ENCODE measurements at places on chromosomes 6 and 20.

GRCh38 chr6:137661601-137662000 lies 167.4 kb upstream of the OLIG3 start:
- DNase-seq = no peak

DNA sequence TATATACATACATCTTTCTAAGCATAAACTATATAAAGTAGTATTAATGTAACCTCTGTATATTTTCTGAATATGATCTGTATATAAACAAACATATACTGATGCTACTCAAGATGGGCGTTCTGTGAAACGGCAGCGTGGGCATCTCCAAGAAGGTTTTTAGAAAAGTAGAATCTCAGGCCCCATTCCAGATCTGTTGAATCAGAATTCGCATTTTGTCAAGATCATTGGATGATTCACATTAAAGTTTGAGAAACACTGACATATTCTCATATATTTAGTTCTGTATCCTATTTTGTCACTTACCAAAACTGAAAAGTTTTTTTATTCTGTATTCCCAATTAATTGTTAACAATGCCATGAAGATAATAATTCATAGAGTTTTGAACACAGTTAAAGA lies 5.5 kb downstream of the C6orf141 start:
- no peak for DNase-seq

- DNase-seq = no peak
These were observed 372.1 kb downstream of the KIF16B start for GRCh38 chr20:16201191-16201590.

DNA sequence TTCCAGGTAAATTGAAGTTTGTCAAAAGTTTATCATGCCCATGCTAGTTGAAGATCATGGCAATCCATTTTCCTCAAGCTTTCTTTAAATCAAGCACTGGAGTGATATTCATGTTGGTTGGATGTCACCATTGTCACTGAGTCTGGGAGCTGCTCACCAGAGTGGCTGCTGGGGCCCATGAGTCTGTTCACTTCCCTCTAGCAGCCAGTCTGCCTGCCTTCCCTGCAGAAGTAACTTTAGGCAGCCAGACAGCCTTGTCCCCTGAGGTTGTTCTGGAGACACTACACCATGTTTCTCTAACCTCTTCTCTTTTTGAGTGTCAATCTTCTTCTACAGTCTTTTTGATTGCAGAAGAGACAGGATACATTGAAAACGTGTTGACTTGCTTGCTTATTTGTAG lies 5.5 kb downstream of the SIRT5 start:
- DNase-seq = no peak

DNA sequence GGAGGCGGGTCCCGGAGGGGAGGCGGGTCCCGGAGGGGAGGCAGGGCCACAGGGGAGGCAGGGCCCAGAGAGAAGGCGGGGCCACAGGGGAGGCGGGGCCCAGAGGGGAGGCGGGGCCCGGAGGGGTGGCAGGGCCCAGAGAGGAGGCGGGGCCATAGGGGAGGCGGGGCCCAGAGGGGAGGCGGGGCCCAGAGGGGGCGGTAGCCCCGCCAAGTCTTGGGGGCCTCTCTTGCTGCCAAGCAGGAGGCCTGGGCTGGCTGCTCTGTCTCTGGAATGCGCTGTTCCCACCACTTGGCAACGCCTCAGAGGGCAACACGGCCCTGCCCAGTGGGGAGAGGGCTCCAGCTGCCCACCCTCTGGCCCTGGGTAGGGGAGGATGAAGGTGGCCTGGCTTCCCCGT lies 80.5 kb downstream of the YTHDF1 start:
- DNase-seq = no peak

GRCh38 chr6:162478192-162478671 lies 249.3 kb downstream of the PRKN start:
- DNase-seq = no peak

GRCh38 chr6:139644821-139645220 lies 270.4 kb upstream of the CITED2 start:
- no peak for DNase-seq

GRCh38 chr6:20946022-20946421 lies 411.8 kb downstream of the CDKAL1 start:
- DNase-seq = no peak

GRCh38 chr6:1481286-1481685 lies 91.9 kb downstream of the FOXF2 start:
- DNase-seq = no peak

DNA sequence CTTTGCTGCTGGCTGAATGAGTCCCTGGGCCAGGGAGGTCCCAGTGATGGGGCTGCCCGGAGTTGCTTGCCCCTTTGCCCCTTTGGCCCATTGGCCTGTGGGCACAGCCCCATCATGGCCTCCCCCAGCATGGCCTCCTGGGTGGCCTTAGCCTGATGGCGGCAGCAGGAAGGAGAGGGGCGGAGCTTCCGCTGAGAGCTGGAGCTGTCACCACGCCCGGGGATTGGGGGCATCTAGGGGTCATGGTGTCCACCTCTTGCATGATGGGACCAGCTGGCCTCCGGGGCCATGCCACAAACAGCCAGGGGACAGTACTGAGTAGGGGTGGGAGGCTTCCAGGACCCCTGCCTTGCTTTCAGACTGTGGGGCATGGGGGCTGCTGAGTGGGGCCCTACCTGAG lies 31.5 kb upstream of the GATA5 start:
- no peak for DNase-seq

DNA sequence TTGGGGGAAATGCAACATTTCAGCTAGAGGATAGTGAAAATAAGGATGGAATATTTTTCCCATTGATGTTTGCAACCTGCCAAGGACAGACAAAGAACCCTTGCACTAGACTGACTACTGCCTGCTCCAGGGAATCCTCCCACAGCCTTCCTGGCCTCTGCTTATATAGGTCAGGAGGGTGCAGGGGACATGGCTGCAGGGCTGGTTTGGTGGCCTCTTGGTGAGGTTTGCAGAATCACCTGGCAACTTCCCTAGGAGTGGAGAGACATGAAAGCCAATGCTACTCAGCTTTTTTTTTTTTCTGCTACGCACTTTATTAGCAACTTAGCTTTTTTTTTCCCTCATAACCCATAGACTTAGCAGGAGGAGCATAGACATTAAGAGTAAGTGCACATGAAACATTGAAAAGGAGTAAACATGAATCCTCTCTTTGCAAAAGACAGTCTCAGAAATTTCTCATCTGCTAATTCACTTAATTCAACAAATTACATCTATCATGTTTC lies 39.8 kb upstream of the CDYL start:
- no peak for DNase-seq

- DNase-seq = no peak
These were observed 300.4 kb downstream of the TAF4 start for GRCh38 chr20:61765081-61765870.

- no peak for DNase-seq
These were observed 35.4 kb downstream of the ELOVL4 start for GRCh38 chr6:79911992-79912391.

DNA sequence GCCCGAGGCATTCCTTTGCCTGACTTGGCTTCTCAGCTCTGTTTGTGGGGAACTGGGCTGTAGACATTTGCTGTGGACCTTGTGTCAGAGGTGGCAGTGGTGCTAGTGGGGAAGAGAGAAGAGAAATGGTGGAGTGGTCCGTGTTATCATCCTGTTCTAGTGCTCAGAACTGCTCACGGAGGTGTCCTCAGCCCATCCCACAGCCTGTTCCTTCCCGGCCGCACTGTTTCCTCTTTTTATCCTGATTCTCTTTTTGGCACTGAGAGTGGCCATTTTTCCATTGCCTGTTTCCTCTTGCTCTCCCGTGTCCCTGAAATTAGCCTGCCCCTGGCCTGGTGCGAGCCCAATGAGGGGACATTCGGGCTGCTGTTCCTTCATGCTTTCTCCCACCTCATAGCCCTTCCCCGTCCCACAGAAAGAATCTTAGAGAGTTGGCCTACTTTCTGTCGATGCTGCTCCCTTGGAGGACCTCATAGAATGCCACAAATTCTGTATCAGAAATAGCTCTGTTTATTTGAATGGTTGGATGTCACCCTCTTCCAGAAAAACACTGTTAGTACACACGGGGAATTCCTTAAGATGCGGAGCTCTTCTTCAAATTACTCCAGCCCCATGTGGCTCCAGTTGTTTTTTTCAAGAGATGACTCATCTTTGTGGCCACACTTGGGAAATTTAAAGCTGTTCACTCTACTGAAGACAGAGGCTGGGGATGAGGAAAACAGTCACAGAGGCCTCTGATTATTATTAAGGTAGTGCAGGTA lies 26.1 kb downstream of the FARS2 start:
- DNase-seq = no peak

GRCh38 chr20:34774886-34775285 lies 50.6 kb downstream of the NCOA6 start:
- DNase-seq = no peak

GRCh38 chr6:130934848-130935585 lies 107.8 kb downstream of the SMLR1 start:
- no peak for DNase-seq

GRCh38 chr6:2764610-2765165 lies 505 bp upstream of the WRNIP1 start:
- no peak for DNase-seq

DNA sequence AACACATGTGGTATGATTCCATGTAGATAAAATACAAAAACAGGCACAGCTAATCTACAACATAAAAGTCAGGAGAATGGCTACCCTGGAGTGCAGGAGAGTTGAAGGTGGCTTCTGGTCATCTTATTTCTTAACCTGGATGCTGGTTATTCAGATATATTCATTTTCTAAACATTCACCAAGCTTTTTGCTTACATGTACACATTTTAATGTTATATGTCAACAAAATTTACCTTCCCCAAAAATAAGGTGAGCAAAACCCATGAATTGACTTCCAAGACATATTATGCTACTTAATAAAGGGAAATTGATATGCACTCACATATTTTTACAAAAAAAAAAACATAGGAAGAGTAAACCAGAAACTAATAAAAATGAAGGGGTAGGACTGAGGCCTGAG lies 50.6 kb downstream of the B4GALT5 start:
- DNase-seq = no peak

DNA sequence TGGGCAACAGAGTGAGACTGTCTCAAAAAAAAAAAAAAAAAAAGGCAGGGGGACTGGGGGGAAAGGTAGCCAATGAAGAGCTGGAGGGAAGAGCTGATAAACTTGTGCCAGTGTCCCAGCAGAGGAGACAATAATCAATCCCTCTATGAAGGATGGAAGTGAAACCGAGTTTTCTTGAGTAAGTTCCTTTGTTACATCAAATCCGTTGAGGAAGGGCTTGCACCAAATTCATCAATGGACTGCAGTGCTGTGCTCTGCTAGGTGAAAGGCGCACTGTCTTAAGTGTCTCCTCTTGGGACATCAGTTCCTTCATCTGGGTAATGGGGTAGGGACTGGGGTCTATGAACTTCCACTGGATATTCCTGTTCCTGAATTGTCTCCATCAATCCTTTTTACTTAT lies 3.0 kb upstream of the CRIP3 start:
- DNase-seq = no peak

DNA sequence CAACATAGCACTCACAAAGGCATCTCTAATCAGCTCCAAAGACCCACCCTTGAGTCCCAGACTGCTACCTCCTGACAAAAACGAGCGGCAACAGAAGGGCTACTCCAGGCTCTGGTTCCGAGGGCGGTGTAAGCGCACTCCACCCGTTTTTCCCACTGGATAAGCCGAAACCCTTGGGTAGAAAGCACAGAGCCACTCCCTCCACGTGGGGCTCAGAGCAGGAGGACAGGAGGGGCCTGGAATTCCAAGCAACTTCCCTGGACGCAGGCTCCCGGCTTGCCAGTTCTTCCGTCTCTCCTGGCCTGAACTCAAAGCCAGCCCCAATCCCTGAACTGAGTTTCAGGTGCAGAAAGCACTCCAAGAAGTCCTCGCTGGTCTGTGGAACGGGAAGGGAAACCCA lies 7.4 kb downstream of the GMEB2 start:
- no peak for DNase-seq

DNA sequence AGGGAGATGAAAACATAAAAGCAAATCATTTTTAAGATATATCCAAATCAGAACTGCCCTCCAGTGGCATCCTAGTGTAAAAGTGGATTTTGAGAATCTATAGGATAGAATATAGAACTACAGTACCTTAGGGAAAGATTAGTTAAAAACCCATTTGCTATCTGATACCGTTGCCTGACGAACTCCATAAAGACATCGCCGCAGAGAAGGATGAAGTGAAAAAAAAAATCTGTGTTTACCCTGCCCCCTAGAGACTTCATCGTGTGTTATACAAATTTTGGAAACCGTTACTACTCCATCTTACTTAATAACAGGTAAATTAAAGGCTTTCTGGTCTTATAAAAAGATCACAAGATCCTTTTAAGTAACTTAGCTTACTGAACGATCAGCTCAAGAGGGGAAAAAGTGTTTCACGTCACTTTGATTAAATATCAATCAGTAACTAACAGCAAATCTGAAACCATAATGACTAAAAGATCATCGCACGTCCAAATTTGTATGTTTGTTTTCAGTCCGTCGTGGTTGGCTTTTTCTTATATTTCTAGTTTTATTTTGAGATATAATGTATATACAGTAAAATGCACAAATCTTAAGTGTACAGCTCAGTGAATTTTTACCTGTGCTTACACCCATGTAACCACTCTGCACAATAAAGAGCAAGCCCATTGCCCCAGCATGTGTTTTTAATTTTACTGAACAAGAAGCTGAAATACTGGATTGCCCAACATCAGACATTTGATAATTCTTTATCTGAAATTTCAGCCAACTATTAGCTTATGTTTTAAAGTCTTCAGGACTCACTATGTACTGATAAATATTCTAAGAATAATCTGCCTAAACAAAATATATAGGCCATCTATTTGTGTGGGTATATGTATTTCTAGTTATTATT lies 881 bp upstream of the MCM3 start:
- no peak for DNase-seq

GRCh38 chr6:36241728-36242127 lies 28.1 kb upstream of the PNPLA1 start:
- DNase-seq = no peak

DNA sequence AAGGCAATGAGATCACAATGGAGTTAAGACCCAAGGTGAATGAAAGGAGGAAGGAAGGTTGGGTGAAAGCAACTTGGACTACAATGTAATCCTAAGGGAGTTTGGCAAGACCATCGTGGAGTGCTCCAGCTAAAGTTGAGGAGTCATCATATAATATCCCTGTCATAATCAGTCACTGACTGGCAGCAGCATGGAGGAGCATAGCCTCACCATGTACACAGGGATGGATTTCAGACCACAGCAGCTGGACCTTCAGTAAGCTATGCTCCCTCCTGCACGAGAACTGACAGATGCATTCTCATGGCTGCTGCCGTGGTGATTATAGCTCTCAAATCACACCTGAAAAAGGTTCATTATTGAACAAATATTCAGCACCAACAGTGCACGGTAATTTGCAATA lies 43.0 kb downstream of the GOPC start:
- no peak for DNase-seq

- no peak for DNase-seq
These were observed 85.4 kb downstream of the CBLN4 start for GRCh38 chr20:55919956-55920355.
